SK-N-MC (cell line): ENCODE measurements at places on chromosomes 4 and X.

DNA sequence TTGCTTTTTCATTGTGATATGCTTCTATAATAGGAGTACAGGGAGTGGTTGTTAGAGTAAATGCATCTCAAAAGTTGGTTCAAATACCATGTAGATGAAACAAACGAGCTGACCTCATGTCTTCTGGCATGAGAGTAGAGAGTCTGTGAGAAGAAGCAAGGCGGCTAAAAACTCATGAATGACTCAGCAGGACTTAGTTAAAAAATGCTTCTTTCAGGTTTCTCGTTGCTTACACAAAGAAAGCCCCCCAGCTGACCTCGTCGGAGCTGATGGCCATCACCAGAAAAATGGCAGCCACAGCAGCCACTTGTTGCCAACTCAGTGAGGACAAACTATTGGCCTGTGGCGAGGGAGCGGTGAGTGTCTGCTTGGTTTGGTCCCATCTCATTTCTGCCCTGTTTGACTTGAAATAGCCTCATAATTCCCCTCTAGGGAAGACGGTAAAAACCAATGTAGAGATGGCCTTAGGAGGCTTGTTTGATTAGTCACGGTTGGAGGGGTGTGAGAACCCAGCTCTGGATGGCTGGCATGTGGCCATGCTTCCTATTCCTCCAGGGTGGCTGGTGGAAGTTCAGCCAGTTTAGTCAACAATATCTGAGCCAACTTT lies 14.5 kb downstream of the AFP start:
- no peak for DNase-seq

DNA sequence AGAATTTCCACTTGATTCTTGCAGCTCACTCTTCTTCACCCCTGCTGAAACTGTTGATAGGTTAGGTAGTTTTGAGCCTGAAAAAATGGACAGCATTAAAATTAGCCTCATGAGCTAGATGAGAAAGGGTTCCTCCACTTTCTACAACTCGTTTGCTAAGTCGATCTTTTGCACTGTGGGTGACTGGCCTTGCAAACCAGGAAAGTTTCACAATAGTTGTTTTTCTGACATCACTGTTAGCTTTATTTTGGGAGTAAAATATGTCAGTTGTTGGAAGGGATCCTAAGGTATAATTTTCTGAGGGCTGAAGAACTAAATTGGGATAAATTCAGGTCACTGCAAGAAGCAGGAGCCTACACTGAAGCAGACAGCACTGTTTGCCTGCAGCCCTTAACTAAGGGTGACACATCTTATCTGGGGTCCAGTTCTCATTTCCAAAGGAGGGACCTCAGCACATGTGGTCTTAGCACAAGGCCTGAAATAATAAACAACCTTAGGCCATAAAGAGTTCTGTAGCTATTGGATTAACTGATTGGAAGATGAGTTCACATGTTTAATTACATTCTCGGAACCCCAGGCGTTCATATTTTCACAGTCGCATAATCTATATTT lies 29.1 kb downstream of the ANAPC4 start:
- no peak for DNase-seq

- DNase-seq: no peak
Observed at GRCh38 chr4:145566086-145566708, 53.0 kb upstream of the MMAA start.

DNA sequence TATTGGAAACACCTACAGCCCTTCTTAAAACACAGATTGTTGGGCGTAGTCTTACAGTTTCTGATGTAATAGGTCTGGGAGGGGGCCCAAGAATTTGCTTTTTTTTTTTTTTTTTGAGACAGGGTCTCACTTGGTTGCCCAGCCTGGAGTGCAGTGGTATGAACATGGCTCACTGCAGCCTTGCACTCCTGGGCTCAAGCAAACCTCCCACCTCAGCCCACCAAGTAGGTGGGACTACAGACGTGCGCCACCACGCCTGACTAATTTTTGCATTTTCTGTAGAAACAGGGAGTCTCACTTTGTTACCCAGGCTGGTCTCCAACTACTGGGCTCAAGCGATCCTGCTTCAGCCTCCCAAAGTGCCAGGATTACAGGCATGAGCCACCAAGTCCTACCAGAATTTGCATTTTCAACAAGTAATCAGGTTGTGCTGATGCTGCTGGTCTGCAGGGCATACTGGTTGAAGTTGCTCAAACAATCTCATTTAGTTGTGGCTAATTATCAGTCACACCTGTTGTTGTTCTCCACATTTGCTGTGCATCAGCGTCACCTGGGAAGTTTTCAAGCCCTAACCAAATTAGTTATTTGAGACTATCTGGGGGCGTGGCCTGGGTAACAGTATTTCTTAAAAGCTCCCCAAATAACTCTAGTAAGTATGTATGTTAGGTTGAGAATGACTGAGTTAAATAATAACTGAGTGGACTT lies 14.0 kb downstream of the TMEM154 start:
- DNase-seq: no peak

GRCh38 chr4:40688446-40689095 lies 58.9 kb upstream of the RBM47 start:
- no peak for DNase-seq

- DNase-seq: no peak
Observed at GRCh38 chr4:115275615-115276014, 162.2 kb upstream of the NDST4 start.

DNA sequence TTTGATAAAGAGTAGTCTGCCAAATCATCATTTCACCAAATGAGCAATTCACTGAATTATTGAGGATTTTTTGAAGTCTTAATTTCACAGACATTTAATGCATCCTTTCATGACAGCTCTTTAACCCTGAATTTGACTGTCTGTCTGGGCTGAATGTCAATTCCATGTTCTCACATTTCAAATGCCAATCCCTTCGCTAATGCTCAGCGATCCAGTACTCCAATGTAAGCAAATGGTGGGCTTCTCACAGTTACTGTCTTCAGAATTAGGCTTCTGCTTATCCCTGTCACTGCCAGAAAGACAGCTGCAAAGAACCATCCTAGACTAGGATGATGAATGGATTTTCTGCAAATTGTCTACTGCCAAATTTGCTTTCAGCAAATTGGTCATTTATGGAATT lies 36.2 kb upstream of the USP38 start:
- DNase-seq: no peak

- no peak for DNase-seq
Observed at GRCh38 chrX:136200466-136200865, 50.7 kb downstream of the MAP7D3 start.

DNA sequence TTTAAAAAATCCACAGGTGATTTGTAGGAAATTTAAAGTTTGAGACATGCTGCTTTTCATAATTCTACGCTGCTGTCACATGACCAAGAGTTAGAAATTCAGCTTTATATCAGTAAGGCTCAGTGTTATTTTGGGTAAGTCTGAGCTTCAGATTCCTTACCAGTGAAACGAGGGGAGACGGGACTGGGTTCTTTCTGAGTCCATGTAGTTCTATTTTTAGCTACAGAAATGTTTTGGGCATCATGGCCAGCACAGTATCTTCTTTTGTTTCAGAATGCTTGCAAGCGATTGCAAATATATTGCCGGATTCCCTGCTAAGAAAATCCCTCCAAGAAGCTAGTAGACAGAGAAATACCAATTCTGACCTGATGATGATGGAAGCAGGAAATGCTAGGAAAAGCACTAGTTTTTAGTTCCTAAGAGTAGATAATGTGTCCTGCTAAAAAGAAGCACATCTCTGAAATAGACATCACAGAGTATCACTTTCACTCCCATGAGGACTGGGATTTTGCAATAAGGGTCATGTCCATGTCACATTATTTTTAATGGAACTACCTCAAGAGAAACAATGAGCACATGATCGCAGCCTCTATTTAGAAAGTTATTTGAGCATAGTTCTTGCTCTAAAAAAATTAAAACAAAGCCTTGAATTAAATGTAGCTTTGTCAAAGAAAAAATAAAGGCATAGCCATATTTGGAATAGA lies 10.9 kb downstream of the ATP1B4 start:
- DNase-seq: no peak

DNA sequence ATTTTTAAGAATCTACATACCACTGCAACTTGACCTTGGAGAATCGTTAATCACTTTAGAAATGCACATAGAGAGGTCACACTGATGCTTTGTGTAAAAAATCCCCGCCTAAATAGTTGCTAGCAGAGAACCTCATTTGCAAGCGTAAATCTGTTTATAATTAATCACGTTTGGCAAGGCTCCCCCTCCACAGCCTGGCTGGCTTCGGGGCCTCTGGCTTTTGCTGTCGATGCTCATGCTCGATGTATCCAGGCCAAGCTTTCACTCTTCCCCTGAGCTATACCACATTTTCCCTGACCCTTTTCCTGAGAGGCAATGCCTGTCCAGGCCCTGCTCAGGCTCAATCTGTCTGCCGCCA lies 23.4 kb downstream of the CYTL1 start:
- no peak for DNase-seq

- DNase-seq: no peak
Observed at GRCh38 chr4:72557021-72557420, 12.0 kb downstream of the ADAMTS3 start.

DNA sequence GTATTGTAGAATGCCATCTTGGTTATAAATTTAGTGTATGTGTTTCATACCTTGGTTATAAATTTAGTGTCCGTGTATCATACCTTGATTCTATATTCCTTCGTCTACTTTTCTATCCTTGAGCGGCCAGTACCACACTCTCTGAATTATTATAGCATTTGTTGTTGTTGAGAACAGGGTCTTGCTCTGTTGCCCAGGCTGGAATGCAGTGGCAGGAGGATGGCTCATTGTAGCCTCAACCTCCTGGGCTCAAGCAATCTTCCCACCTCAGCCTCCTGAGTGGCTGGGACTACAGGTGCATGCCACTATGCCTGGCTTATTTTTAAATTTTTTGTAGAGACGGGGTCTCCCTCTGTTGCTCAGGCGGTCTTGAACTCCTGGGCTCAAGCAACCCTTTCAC lies 50.1 kb downstream of the FAM193A start:
- no peak for DNase-seq

GRCh38 chrX:22116605-22117546 lies 84.8 kb downstream of the PHEX start:
- no peak for DNase-seq

- DNase-seq: no peak
Observed at GRCh38 chr4:74391346-74391745, 26.4 kb downstream of the EREG start.

GRCh38 chrX:92247076-92247475 lies 467.9 kb downstream of the PCDH11X start:
- DNase-seq: no peak

DNA sequence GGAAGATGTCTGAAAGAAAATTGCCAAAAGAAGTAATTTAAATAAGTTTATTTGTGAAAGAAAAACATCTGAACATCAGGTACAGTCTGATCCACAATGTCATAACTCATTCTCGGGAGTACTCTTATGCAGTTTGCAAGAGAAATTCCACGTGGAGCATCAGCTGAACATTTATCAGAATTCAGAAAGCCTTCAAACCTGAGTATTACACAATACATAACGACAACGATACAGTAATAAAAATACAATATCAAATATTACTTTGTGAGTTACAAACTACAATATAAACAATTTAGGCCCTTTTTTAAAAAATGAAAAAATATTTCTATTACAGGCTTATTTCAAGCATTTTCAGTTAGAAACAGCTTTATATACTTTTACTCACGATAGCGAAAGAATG lies 116.4 kb downstream of the RAB28 start:
- no peak for DNase-seq

GRCh38 chrX:150489359-150490015 lies 78.9 kb upstream of the MTM1 start:
- no peak for DNase-seq

DNA sequence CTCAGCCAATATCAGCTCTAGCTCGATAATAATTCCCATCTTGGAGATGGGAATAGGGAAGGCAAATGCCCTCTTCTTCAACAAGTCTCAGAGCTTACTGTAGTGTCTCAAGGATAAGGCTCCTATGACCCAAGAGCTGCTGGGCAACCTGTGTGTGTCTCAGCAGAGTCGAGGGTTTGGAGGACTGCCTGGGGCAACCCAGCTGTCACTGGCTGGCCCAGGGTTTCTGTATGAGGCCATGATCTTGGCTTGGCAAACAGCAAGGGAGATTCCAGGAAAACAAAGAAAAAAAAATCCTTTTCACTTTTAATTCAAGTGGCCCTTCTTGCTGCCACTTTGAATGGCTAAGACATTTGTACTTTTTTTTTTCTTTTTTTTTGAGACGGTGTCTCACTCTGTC lies 34.4 kb downstream of the TMSB4X start:
- DNase-seq: no peak

- no peak for DNase-seq
Observed at GRCh38 chrX:69396916-69397315, 107.2 kb upstream of the NALF2 start.

DNA sequence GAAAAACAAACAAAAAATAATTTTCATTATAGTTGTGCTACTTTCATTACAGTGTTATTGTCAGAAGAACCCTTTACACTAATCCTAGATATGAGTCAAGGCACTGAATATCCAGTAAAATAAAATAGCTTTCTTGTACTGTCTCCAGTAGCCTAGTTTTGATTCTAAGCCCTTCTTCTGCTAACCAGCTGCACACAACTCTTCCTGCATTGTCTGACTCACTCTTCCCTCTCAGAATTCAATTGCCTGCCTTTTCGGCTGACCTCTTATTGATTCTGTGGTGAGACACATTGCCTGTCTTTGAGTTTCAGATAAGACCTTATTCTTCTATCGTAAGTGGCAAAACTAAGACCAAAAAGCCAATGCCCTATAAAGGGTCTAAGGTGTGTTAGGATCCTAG lies 26.7 kb upstream of the PCDH18 start:
- DNase-seq: no peak

- no peak for DNase-seq
Observed at GRCh38 chr4:107213410-107213809, 177.3 kb upstream of the DKK2 start.

GRCh38 chrX:35826503-35826902 lies 28.4 kb downstream of the MAGEB16 start:
- no peak for DNase-seq

GRCh38 chrX:71549986-71550385 lies 17.1 kb downstream of the OGT start:
- no peak for DNase-seq

- DNase-seq: no peak
Observed at GRCh38 chr4:86431543-86432116, 71.8 kb upstream of the MAPK10 start.

- DNase-seq: no peak
Observed at GRCh38 chr4:110505440-110505839, 29.5 kb downstream of the ENPEP start.
